ENCODE measurements at places on chromosomes 2 and 18.

- no peak for DNase-seq
Observed at GRCh38 chr2:51368250-51368649, 336.3 kb upstream of the NRXN1 start.

DNA sequence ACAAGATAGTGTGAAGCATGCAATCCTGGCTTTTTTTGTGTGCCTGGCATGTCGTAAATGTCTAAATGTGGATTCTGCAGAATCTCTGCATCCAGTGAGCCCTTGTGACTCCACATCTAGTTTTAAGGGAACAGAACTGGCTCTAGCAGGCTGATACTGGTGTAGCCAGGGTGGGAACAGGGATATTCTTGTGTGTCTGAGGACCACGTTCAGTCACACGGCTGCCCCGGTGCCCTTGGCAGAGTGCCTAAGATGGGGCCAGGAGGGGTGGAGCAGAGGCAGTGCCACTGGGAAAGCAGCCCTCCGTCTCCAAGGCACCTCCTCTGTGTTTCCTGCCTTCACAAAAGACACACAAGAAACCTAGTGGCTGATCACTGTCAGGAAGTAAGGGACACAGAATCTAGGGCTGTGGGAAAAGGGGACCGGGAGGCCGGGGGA is 91.5 kb upstream of the PARD3B start:
- DNase-seq, result no peak

- no peak for DNase-seq
Observed at GRCh38 chr2:98087447-98088020, 567 bp downstream of the VWA3B start.

DNA sequence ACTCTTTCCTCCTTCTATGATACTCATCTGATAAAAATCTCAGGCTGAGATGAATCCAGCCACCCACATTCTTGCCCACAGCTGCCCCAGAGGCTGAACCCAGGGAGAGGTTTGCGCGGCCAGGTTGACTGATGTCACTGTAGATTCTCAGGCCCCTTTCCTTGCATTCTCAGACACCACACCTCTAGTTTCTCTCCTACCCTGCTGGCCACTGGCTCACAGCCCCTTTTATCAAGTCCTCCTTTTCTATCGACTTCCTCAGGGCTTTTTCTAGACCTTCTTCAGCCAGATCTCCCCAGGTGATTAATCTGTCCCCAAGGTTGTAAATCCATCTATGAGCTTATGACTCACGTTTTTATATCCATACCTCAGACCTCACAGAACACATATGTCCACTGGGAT is 99.8 kb downstream of the TACR1 start:
- DNase-seq, result no peak

- DNase-seq, result no peak
Observed at GRCh38 chr2:241910604-241911520, 41.3 kb downstream of the RTP5 start.

GRCh38 chr2:42371611-42372473 is 10.8 kb upstream of the COX7A2L start:
- DNase-seq, result no peak

DNA sequence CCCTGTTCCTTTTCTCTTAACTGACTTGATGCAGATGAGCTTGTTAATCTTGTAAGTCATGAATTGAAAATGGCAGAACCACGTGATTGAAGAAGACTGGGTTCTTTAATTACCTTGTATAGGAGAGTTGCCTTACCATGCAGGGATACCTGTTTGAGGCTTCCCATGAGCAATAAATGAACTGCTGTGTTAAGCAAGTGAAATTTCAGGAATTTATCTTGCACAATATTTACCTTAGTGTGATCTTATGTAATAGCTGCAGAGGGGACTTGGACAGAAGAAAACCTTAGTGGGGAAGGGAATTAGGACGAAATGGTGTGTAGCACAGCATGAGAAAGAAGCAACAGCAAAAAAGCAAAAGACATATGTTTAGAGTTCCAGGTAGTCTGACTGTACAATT is 384.0 kb upstream of the TMEFF2 start:
- no peak for DNase-seq

DNA sequence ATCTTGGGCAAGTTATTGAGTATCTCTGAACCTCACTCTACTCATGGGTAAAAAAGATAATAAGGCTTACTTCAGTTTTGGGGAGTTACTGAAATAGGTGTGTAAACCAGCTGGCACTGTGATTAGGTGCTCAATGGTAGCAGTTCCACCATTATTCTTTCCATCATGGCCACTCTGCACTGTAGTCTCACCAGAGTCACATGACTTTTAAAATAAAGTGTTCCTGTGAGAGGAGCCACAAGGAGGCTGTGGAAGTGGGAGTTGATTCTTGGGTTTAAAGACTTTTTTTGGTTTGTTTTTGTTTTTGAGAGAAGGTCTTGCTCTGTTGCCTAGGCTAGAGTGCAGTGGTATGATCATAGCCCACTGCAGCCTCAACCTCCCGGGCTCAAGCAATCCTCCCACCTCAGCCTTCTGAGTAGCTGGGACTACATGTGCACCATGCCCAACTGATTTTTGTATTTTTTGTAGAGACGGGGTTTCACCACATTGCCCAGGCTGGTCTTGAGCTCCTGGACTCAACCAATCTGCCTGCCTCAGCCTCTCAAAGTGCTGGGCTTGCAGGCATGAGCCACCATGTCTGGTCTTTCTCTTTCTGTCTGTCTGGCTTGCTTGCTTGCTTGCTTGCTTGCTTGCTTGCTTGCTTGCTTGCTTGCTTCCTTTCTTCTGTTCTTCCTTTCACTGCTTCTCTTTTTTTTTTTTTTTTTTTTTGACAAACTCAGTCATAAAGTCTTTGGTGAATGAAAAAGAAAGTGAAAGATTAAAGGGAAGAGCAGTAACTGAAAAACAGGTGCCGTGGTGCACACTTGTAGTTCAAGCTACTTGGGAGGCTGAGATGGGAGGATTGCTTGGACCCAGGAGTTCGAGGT is 21.2 kb upstream of the ACVR1 start:
- DNase-seq, result peak; percentile 9

GRCh38 chr2:177667626-177668025 is 275.1 kb downstream of the AGPS start:
- DNase-seq, result no peak

DNA sequence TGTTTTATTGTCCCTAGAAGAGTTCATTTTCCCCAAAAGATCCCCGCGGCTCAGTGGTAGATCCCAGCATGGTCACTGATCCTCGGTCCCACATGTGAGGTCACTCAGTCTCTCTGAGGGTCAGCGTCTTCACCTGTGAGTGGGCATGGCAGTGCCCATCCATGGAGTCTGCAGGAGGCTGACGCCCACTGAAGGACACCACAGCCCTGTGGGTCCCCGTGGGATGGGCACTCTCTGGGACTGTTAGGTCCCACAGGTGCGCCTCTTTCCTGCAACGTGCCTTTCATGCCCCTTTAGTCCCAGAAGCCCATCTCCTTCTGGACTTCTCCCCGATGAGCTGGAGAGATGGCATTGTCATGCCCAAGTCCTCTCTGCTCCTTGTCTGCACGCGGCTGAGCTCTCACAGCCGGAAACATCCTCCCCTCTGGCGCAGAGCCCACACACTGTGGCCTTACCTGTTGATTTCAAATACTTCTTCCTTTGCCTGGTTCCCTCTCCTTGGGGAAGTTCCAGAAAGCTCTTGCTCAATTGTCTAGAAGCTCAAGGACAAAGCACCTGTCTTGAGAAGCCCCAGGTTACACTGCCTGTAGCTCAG is 75.9 kb downstream of the PTGR3 start:
- no peak for DNase-seq

GRCh38 chr2:160283675-160284074 is 83.6 kb upstream of the ITGB6 start:
- no peak for DNase-seq

- DNase-seq, result no peak
Observed at GRCh38 chr18:7333025-7333562, 102.2 kb downstream of the LRRC30 start.

DNA sequence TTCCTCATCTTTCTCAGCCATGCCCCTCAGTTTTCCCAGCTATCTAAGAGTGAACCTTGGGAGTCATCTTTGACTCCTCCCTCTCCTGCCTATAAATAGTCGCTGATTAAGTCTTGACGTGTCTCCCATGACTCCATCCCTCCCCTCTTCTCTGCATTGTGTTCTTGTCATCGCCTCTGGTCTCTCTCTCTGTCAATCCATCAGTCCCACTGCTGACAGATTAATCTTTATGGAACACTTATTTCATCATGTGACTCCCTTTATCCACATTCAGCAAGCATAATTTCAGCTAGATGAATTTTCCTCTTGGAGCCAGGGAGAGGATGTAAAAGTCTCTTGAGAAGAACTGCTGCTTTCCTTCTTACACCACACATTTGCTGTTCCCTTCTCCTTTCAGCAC is 9.4 kb downstream of the ADAM23 start:
- no peak for DNase-seq

DNA sequence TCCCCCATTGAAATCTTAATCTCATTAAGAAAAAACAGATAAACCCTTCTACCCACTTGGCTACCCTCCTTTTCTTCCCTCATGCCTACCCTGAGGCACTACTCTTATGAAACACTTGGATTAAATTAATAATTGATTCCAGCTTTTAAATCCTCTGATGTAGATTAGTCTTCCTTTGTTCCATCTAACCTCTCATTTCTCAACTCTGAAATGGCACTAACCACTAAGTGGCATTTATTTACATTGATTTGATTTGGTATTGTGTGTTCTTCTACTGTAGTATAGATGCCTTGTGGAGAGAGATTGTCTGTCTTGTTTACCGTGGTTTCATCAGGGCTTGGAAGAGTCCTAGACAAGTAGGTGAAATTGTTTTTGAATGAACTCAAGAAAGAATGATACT is 26.7 kb downstream of the ITGA4 start:
- no peak for DNase-seq

DNA sequence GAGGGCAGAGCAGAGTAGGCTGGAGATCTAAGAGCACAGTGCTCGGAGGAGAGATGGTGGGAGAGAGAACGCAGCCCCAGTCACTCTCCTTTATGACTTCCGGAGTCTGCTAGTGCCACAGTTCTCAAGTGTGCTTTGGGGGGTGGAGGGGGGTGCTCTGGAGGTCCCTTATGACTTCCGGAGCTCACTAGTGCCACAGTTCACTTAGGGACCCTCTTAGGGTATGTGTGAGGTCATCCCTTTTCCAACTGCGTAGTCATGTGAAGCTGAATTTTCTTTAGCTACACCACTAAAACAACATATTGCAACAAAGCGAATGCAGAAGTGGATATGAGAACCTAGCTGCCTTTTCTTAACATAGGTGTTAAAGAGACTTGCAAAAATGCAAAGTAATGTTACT is 153.7 kb upstream of the KCTD1 start:
- DNase-seq, result no peak

GRCh38 chr2:140804700-140805260 is 1326.0 kb downstream of the LRP1B start:
- DNase-seq, result no peak

DNA sequence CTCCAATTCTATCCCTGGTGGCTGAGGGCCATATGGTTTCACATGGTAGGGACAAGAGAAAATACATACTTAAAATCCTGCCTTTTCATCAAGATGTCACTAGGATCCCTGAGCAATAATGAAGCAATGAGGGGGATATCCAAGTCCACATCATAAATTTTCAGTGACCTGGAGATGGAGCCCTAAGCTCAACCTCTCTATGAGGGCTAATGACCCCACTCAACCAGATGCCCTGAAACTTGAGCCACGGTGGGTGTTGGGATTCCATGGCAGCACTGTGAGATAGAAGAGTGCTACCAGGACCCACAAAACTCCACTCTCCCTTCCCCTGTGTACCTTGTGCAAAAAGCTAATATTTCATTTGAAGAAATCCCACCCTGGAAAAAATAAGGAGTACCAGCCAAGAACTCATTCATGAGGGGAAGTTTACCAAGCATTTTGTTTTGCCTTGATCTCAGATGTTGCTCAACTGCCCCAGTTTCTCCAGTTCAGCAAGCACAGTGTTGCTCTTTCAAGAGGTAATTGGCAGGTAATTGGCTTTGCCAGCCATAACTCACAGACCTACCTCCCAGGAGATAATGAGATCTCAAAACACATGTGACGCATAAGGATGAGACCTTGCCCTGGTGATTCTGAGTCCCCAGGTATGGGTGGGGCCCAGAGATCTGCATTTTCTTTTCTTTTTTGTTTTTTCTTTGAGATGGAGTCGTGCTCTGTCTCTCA is 51.0 kb upstream of the TTC39C start:
- DNase-seq, result no peak

GRCh38 chr2:25056098-25056821 is 14.4 kb downstream of the EFR3B start:
- DNase-seq, result no peak

DNA sequence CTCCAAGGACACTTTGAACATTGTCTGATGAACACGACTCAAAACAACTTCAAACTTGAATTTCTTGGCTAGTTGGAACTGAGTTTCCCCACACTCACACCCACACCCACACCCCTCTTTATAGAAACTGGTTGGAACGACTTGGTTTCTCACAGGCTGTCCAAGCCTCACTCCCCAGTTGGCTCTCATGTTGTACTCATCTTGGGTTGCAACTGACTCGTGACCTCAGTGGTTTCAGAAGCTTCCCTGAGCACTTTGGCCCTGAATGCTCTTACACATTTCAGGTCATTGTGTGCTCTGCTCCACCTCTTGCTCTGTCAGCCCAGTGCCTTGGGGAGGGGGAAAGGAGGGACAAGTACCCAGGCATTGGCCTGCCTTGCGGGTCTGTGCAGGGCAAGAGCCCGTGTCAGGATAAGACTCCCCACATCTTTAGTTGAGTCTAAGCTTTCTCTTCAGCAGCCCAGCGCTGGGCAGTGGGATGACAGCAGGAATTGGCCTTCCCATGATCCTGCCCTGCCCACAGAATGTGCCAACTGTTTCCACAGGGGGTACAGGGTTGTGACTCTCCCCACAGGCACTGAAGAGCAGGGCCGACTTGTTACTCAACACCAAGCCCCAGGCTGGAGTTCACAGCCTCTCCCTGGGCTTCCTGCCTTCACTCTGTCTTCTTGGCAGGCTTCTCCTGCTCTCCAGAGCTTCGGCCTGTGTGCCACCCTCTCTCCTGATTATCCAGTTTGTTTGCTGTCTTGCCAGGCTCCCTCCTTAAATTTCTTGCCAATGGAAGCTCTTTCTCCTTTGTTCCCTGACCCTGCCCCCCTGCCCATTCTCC is 104.6 kb downstream of the RTN4 start:
- peak; percentile 2 for DNase-seq

DNA sequence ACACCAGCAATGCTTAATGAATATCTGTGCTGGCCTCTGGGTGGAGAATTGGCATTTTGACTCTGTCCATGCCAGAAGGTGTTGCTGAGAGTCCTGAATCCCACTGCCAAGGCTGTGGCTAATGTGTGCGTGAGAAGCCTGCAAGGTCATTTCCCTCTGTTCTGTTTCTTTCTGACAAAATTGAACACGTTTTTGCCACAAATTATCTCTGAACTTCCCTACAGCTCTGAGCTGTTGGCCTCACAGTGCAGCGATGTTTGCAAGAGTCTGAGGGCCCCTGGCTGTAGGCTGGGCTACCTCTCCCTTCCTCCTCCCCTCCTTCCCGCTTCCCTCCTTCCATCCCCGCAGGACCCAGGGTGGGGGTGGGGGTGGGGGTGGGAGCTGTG is 154.1 kb upstream of the HS6ST1 start:
- no peak for DNase-seq

DNA sequence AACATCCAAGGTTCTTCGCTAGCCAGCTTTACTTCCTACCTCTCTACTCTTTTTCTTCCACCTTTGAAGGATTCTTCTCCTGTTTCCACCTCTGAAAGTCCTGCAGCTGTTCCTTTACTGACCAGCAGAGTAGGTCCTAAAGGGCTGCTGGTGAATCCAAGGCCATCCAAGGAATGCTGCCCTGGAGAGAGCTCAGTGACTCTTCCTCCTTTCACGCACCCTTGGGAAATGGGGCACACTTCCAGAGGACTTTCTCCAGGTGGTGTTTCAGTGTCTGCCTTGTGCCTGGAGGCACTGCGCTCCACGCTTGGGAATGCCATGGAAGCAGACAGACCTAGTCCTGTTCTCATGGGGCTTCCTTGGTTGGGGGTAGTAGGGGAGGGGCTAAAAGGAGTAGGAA is 45.4 kb downstream of the SLC16A14 start:
- DNase-seq, result no peak
